ENCODE measurements at places on chromosomes 1 and 21. TPM values are rescaled to one million over a fixed set of nuclear protein-coding genes. Genes with fewer than 3 reads are reported as not detected.
A peak's percentile ranks its signal among the peaks of the same experiment; 100 is the strongest.

DNA sequence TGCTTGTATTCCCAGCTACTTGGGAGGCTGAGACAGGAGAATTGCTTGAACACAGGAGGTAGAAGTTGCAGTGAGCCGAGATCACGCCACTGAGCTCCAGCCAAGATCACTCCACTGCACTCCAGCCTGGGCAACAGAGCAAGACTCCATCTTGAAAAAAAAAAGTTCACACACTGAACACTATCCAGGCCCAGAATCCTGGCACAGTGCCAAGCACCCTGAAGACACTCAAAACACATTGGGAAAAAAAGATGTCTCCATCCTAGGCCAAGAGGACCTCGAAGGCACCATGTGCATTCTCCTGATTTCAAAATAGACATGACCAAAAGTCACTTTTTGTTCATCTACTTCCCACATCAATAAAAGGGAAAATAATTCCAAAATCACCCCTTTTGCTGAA lies 38.7 kb downstream of the SLC9A1 start:
- no peak for DNase-seq

- no peak for DNase-seq
Observed at GRCh38 chr1:229717786-229718576, 91.9 kb downstream of the URB2 start.

DNA sequence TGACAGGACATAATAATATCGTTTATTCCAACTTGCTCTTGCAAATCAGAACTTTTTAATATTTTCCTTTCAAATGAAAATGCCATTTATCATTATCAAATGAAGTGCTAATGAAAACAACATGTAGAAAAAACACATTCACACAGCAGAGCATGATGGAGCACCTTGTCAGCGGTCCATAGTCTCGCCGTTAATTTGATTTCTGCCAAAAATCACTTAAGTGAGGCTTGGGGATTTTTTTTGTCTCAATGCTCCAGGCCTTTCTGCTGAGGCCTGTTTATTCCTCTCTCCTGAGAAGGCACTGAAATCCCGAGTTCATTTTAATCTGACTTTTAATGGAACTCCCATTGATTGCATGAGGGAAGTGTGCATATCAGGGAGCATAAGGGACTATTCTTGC lies 122.5 kb downstream of the ELAVL4 start:
- no peak for DNase-seq

DNA sequence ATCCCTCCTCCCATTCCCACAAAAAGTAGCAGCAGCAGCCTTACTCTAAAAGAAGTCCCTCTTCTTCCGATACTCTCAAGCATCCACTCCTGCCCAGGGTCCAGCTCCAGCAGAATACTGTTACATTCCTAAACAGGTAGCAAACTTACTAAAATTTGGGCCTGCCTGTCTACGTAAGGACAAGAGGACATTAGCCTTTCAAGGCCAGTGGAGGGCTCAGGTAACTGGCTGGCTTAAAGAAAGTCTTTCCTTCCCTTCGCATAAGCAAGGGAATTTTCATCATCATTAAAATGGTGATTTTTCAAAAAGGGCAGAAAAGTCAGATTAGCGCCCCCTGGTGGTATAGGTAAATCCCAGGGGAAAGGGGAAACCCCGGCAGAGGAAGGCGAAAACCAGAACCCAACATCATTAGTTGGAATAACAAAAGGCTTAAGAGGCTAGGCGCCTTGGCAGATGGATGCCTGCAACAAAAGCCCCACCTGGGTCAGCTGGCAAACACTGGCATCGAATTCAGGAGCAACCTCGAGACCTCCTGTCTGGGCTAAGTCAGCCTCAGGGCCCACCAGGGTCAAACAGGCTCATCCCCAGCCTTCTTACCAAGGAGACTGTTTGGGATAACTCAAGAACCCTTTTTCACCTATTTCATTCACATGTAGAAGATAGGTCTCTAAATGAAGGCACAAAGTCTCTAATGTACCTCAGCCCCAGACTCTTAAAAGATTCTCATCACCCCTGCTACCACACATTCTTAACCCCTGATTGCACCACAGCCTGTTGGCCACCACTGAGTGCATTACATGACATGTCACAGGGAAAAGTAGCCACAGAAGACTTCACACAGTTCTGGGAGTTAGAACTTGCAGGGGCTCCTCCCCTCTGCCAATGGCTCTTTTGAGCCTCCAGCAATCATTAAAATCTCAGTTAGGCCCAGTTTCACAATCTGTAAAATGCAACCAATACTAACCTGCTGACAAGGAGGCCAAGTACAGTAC lies 36.7 kb downstream of the ERI3 start:
- DNase-seq: no peak

DNA sequence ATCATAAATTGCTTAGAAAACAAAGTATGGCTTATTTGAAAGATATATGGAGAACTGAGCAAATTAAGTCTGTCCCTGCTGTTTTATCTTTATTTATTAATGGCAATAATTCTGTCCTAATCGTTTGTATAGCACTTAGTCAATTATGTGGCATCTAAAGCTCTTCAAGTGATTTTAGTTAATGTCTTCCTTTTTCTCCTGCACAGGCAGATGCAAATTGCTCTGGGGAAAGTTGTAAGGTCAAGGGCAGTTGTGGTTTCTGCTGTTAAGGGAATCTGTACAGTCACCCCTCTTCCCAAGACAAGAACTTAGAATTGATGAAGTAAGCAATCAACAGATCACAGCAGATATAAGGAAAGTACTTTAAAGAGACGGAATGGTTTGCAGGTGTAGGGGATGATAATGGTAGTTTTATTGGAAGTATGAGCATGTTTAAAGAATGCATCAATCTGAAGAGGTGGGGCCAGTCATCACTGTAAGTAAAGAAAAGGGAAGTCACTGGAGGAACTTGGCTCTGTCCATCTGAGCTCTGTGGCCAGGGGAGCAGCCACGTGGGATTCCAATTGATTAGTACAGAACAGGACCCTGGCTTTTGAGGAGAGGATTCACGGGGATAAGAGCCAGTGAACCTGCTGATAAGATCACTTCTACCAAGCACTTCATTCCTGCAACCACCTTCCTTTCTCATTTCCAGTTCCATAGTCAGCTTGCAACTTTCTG lies 116.0 kb upstream of the KCNJ6 start:
- no peak for DNase-seq

DNA sequence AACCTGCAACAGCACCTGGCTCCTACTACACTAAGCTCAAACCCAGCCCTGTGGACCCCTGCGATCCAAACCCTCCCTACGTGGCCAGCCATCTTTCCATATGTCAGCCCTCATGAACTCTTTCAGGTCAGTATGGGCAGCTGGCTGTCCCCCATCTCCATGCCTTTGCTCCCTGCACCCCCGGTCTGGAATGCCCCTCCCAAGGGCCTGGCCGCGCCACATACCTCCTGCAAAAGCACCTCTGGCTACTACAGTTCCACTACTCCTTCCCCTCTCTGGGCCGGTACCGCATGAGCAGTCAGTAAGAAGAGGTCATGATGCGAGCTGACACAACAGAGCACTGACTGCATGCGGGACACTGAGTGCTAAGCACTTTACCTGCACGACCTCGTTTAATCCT lies 10.0 kb upstream of the TAGLN2 start:
- DNase-seq: no peak

DNA sequence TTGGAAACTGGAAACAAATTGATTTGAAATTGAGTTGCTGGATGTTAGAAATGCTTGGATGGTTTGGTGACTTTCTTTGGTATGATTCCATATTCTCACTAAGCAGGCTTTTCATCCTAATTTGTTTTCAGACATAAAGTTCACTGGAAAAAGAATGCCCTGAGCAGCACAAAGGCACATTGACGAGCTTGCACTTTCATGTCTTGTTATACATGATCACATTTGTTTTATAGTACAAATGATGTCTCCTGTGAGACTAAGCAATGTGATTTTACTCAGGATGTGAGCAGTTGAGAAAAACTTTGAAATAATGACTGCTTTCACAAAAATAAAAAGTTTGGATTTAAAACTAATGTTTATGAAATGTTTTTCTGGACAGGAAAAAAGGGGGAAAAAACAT lies 63.6 kb downstream of the KCNT2 start:
- DNase-seq: no peak

- DNase-seq: no peak
Observed at GRCh38 chr1:201939148-201939547, 7.2 kb downstream of the LMOD1 start.

GRCh38 chr21:41010101-41010435 lies 157.9 kb upstream of the BACE2 start:
- DNase-seq: no peak

Gene VAV3
- total RNA-seq: 7.9 TPM

Gene C8A
- not detected for total RNA-seq

DNA sequence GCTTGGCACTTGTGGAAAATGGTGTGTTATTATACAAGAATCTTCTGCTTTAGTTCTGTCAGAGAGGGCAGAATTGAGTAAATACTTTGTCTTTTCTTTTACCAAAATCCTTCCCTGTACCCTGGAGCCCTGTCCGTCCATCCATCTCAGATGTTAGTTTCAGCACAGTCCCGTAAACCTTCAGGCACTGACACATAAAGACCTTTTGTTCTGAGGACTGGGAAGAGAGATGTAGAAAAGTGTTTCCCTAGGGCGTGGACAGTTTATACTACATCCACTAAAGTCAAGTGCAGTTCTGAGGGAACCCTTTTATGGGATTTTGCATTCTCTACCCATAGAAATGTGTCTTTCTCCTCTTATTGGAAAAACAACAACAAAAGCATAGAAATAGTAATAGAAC lies 162.4 kb downstream of the PDE4B start:
- no peak for DNase-seq

Gene RAB13
- total RNA-seq: 149 TPM

DNA sequence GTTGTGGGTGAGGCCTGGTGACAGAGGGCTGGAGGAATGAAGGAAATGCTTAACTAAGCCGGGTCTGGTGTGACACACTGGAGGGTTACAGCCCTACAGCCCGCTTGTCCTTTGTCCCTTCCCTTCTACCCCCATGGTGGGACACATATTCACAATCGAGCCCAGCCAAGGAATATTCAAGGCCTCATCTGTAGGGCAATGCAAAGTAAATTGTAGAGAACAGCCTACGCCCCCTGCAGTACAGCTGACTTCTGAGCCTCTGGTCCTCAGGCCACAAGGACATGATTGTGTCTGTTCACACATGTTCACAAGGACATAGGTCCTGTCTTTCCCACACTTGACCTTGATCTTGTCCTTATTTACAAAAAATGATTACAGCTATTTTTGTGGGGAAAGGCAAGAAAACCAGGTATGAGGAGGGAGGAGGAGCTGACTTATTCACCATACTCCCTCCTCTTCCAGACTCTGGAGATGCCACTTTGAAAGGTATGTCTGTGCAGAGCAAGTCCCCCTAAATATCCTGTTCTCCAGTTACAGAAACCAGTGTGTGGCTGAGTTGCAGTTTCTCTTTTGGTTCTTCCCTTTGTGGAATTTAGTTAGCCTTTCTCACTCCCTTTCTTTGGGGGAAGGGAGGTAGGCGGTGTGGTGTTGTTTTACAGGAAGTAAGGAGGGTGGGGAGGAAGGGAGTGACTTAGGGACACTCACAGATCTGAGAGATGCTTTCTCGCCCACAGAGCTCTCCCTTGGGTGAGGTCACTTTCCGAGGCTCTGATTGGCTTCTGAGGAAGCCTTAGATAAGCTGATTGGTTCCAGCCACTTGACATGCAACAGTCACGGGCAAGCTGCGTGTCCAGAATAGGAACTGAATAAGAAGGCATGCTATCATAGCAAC lies 14.6 kb downstream of the POLR3GL start:
- DNase-seq: peak; percentile 97

- DNase-seq: no peak
Observed at GRCh38 chr1:164838786-164839185, 279.8 kb downstream of the PBX1 start.

GRCh38 chr1:20728371-20729154 lies 3.9 kb downstream of the SH2D5 start:
- peak; percentile 54 for DNase-seq

DNA sequence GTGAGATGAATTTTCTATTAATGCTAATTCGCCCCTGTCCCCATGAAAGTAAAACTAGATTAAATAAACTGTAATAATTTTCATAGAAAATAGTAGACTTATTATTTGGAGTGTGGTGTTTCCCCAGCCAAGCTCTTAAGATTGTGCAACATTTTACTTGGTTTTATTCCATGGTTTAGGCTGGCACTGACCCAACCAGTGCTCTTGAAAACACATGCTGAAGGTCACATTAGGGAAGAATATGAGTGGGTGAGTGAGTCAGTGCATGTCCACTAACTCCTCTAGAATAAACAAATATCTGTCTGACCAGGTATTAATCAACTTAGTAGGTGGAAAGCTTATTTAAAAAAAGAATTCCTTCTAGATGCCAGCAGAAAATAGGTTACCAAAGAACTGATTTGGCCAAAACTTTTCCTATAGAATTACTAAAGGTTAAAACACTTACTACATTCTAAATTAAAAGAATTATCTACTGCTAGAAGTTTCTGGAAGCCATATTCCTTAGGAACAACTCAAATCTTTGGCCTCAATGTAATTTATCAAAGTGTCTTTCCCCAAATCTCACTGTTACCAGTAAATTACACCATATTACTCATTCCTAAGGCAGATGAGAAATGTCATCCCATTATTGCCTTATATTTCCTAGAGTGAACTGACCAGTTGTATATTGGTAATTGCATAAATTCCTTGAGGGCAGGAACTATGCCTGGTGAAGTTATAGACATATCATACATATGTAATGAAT lies 89.7 kb upstream of the RGS1 start:
- peak; percentile 75 for DNase-seq

DNA sequence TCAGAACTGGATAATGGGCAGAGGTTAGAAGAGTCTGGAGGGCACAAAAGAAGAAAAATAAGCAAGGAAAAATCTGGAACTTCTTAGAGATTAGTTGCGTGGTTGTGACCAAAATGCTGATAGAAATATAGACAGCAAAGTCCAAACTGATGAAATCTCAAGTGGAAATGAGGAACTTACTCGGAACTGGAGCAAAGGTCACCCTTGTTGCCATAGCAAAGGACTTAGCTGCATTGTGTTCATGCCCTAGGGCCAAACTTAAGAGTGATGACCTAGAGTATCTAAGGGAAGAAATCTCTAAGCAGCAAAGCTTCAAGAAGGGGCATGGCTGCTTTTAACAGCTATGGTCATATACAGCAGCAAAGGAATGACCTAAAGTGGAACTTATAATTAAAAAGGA lies 180.0 kb downstream of the TTLL7 start:
- DNase-seq: no peak

DNA sequence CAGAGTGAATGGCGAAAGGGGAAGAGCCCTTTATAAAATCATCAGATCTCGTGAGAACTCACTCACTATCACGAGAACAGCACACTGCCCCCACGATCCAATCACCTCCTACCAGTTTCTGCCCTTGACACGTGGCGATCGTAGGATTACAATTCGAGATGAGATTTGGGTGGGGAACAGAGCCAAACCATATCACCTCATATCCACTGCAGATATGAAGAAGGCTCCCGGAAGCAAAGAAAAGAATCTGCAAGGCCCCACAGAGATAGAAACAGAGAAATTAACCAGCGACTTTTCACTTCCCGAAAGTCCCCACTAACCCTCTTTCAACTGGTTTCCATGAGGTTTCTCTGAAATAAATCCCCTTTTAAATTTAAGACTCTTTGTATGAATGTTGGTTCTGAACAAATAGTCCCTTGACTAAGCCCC lies 86.2 kb upstream of the IRF2BP2 start:
- no peak for DNase-seq

Gene CYB5RL
- 6.7 TPM for total RNA-seq

GRCh38 chr1:86018283-86018923 lies 138.2 kb downstream of the COL24A1 start:
- DNase-seq: no peak
